Stimulated activated CD4-positive, alpha-beta T cell treated with anti-CD3 and anti-CD28 coated beads, Interleukin-4, amount 100 ng/mL, for 24 hours (primary cell): ENCODE measurements at places on chromosomes 12 and 14.
A peak's percentile ranks its signal among the peaks of the same experiment; 100 is the strongest.

DNA sequence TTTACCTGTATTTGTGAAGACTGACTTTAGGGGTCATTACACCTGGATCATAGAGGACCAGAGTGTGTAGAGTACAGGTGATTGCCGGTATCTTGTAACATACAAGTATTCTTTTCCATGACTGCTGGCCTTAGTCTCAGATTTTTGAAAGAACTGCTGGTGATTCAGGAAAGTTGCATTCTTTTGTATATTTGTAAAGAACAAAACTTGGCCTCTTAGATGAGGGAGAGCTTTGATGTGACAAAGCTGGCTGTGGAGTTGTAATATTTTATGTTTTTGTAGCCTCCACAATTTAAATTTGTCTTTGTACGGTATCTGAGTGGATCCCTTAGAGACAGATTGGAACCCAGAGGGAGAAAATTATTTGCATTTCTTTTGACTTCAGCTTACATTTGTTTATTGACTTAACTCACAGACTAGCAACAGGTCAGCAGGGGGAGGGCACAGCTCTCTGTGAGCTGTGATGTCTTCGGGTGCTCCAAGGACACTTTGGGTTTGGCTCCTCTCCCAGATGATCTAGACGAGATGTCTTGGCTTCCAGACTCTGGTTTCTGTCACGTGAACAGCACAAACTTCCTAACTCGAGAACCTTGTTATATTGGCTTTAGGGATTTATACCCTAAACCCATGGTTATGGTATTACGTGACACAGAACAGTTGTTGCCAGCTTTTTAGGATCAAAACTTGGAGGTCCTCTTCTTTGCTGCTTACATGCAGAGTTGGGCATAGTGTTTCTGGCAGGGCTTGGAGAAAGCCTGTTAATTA is 65.9 kb downstream of the DAAM1 start:
- DNase-seq: no peak

DNA sequence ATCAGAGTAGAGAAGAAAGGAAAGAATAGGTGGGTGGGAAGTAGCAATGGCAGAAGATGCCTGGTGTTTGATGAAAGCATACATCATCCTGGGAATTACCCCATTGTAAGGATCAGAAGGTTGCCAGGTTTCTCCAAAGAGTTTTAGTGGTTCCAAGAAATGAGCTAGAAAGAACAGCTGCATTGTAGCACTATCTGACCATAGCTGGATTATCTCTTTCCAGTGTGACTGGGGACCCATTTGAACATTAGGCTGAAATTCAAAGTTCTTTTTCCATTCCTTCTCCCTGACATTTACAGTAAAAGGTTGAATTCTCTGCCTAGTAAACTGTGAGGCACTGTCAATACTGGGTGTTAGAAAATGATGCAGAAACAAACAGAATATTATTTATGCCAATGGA is 244.4 kb downstream of the GALC start:
- DNase-seq: no peak

DNA sequence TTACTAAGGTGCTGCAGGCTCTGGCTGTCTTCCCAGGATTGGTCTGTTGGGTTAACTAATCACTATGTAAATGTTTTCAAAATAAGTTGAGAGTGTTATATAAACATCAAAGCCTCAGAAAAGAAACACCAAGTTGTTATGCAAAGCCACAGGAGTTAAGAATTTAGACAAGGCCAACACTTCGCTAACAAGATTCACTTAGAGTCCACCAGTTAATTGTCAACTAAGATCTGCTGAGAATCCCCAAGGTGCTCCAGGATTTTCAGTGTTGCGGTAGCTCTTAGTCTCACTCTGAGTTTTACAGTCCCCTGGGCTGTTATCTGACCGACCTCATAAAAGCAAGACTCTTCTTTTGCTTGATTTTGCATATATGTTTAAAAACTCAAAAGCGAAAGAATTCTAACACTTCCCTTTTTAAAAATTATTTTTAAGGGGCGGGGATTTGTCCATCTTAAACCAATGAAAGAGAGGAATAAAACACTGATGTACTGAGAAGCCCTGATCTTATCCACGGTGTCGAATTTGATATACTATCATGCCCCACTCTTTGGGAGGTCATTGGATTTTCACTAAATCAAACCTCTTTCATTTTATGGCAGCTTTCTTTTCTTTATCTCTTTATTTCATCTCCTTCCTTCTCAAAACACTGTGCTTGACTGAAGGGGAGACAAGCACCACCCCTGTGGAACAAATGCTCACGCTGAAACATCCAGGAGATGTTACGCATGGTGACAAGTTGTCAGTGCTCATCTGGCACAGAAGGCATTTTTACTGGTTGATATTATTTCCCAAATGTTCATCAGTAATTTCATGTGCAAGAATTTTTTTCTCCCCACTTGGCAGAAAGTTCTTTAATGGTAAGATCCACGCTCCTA is 7.0 kb downstream of the NIN start:
- DNase-seq: no peak

DNA sequence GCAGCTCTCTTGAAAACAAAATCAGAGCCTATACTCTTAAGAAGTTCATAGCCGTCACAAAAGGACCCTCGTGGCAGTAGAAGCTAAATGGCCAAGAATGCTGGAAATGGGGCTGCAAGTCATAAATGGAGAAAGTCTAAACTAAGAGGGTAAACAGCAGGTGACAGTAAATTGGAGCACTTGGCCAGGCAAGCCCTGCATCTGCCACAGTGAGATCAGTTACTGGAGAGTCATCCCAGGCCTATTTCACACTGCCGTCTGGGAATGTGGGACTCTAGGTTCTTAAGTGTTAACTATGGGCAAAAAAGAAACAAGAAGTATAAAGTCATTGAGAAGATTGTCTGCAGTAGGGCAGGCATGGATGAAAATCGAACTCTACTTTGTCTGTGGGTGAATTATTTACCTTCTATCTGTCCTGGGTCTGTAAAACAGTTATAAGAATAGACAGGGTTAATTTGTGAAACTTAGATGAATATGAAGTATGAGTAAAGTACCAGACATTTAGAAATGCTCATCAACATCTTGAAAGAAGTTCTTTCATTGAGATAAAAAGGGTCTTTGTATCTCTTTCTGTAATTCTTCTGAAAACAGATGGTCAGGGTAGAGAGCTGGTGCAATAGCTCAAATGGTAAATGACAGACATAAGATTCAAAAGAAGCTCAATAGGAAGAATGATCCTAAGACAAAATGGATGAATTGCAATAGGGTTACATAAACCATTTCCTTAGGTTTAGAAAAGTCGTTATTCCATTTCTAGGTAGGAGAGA is 792.5 kb downstream of the DIO2 start:
- DNase-seq: no peak

GRCh38 chr12:40158592-40159111 is 52.8 kb upstream of the SLC2A13 start:
- DNase-seq: no peak

DNA sequence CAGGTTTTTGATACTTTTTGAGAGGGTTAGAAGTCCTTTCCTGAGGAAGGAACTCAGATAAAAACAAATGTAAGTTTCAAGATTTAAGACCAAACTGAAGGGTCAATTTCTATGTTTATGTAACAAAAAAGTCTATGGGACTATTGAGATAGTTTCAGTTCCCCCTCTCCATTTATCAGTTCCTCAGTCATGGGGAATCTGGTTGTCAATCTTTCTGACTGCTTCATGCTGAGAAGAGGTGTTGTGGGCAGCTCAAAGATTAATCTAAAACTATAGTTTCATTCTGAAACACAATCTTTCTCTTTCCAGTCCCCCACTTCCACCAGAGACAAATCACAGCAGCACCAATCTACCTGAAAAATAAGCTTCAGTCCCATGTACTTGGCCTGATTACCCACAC is 93.7 kb downstream of the KCNMB4 start:
- DNase-seq: no peak

DNA sequence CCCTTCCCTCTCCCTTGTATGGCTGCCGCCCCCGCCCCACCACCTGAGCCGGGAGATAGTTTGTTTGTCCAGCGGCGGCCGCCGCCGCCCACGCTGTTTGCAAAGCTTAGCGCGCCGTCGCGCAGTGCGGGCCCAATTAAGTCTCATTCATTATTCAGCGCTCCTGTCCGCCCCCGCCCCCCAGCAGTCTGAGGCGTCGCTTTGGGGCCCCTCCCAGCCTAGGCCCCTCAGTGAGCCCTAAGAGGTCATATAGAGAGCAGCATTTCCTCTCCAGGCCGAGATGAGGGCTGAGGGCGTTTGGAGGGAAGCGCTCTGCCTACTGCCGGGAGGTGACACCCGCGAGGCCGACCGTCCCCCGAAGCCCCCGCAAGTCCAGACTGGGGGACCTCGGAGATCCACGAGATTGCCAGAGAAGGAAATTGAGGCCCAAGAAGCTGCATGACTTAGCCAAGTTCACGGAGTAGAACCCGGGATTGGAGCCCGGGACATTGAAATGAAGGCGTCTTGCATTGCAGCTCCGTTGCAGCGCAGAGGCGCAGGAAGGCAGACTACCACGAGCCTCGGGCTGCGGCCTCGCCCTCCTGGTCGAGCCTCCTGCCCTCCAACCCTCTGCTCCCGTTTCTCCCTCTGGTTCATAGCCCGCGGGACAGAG is at the start of gene DNAJC22:
Gene DNAJC22, plus strand, starts transcription at position 230 of the 652 bp plus-strand sequence. CDS start 1,985 bp downstream, outside the sequence.
- DNase-seq: no peak

GRCh38 chr14:74571901-74572725 is 39.9 kb downstream of the LTBP2 start:
- DNase-seq: peak; percentile 23

GRCh38 chr12:79327465-79327864 is 363.3 kb downstream of the PAWR start:
- DNase-seq: no peak

GRCh38 chr14:99380991-99381687 is 99.5 kb downstream of the SETD3 start:
- no peak for DNase-seq

- DNase-seq: no peak
Measured at GRCh38 chr14:69693145-69693544, 73.8 kb upstream of the SRSF5 start.

DNA sequence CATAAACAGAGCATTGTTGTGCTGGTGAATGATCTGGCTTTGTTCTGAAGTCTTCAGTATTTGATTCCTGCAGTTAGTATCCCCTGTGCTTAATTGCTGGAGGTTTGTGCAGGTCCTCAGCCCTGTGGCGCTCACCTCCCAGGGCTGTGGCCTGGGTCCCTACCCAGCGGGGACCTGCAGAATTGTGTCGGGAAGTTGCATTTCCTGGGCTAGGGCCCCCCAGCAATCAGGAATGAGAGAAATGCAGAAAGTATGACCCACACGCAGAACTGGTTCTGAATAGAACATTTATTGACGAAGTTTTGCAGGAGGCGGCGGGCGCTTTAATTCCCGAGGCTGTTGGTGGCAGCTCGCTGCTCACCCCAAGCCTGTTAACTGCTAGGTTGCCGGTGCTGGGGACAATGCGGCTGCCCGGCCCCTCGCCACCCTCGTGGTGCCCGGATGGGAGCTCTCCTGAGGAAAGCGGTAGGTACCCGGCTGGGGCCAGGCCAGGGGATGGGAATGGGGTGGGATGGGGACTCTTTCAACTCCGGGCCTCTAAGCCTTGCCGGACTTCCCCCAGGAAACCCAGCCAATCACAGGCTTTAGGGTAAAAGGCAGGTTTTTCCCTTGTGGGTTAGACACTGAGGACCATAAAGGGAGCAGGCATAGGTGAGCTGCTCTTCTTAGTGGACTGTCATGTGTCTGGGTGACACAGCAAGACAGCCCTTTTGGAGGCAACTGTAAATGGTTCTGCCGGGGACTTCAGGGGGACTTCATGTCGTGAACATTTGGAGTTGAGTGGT is 11.6 kb downstream of the PLEKHG3 start:
- DNase-seq: no peak

DNA sequence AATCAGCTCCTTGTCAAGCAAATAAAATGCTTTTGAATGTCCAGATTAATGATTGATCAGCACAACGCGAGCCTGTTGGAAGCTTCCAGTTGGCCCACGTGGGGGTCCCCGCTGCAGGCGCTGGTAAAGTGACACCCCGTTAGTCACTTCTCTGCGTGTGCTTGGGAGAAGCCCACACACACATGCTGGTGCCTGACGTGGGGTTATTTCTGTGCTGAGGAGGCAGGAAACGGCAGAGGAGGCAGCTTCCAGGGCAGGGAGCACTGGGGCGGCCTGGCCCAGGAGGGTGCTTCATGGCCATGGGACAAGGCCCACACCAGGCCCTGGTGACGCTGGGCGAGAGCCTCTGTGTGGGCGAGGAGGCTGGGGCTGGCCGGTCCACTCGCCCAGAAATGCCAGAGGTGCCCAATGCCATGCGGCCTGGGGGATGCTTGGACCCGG is 101.5 kb downstream of the KIF26A start:
- DNase-seq: peak; percentile 1

DNA sequence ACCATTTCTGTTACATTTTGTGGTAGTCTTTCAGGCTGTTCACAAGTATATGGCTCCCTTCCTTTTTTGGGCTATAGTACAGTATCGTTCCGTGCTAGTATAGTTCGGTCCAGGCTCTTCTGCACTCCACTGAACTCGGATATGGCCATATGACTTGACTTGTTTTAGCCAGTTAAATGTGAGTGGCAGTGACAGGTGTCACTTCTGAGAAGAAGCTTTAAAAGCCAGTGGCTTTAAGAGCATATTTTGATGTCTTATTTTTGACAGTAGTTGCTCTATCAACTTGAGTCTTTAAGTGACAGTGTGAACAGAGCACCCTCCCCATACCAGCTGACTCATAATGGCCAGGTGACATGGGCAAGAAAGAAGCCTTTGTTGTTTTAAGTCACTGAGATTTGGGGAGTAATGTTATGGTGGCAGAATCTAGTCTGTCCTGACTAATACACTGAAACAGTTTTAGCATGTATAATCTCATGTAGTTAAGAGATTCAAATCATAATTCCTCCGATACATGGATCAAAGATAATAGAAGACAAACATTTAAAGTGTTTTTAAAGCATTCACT is 64.6 kb downstream of the ANO4 start:
- DNase-seq: no peak

DNA sequence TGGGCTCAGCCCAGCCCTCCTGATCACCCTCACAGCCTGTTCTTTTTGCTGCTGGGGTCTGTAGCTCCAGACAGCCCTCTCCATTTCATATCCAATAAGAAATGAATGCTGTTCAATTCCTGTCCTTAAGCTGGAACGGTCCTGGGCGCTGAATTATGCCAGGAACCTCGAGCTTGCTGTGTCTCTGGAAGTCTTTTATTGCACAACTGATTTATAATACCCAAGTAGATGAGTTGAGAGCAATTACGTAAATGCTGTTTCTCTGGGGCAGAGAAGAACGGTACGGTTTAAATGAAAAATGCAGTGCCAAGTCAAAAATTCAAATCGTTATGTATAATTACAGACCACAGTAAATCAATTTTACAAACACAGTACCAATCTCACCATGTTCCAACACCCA is 161.0 kb downstream of the SAMD4A start:
- DNase-seq: no peak

DNA sequence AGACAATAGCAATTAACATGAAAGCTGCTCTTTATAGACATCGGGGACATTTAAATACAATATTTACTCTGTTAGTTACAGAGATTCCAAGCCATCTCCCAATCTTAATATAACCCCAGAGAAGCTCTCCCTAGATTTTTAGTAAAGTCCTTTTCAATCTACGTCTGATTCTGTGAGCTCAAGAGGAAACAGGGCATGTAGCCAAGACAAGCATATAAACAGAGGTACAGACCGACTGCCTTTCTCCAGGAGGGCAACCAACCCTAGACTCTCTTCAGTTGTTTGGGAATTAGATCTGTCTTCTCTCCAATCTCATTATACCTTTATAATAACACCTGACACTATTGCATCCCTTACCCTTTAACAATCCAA is 57.4 kb downstream of the TMTC1 start:
- DNase-seq: no peak

- DNase-seq: no peak
Measured at GRCh38 chr14:77364146-77364545, 12.7 kb downstream of the TMED8 start.

- DNase-seq: no peak
Measured at GRCh38 chr12:101653030-101653429, 44.4 kb upstream of the CHPT1 start.
